ENCODE measurements at places on chromosomes 12 and 14. TPM values are rescaled to one million over a fixed set of nuclear protein-coding genes. Genes with fewer than 3 reads are reported as not detected.

IRF2BPL gene
- 46.8 TPM for total RNA-seq

GLT1D1 gene
- 24.9 TPM for total RNA-seq

RILPL2 gene
- total RNA-seq, result 1.8 TPM

GPR132 gene
- 0.46 TPM for total RNA-seq

ZNF268 gene
- total RNA-seq, result 27.0 TPM

LMNTD1 gene
- total RNA-seq, result 4.6 TPM

ORMDL2 gene
- total RNA-seq, result 8.5 TPM

UNC79 gene
- 41.3 TPM for total RNA-seq

HOXC10 gene
- not detected for total RNA-seq

BHLHE41 gene
- total RNA-seq, result 5.5 TPM

FSCB gene
- total RNA-seq, result not detected

SLC17A8 gene
- total RNA-seq, result 10.1 TPM

KRT86 gene
- 0.46 TPM for total RNA-seq

SERPINA3 gene
- total RNA-seq, result 2.5 TPM

MMP19 gene
- total RNA-seq, result not detected

PGF gene
- total RNA-seq, result 2.8 TPM

SLC8A3 gene
- total RNA-seq, result 70.4 TPM

FGF6 gene
- not detected for total RNA-seq

KRT6C gene
- total RNA-seq, result not detected

PPP1R1A gene
- total RNA-seq, result 31.8 TPM

EFS gene
- 9.7 TPM for total RNA-seq

TROAP gene
- 6.5 TPM for total RNA-seq

ABCD4 gene
- 31.8 TPM for total RNA-seq

GPR68 gene
- 8.1 TPM for total RNA-seq

AICDA gene
- total RNA-seq, result not detected

PROX2 gene
- not detected for total RNA-seq

PRH2 gene
- 0.92 TPM for total RNA-seq

GPR84 gene
- 0.23 TPM for total RNA-seq

ISM2 gene
- total RNA-seq, result 1.8 TPM

RACGAP1 gene
- total RNA-seq, result 37.8 TPM

TMEM179 gene
- total RNA-seq, result 56.7 TPM

CACNA1C gene
- 33.0 TPM for total RNA-seq

CIROP gene
- total RNA-seq, result not detected

VRTN gene
- not detected for total RNA-seq

GALNT16 gene
- total RNA-seq, result 16.1 TPM

MANSC4 gene
- not detected for total RNA-seq

TGM1 gene
- 3.0 TPM for total RNA-seq

LIMA1 gene
- total RNA-seq, result 22.8 TPM

AQP6 gene
- 0.46 TPM for total RNA-seq

TAS2R7 gene
- 0.69 TPM for total RNA-seq

FGF23 gene
- not detected for total RNA-seq

PRICKLE1 gene
- 27.0 TPM for total RNA-seq

TSHR gene
- total RNA-seq, result 0.92 TPM

CRIP2 gene
- total RNA-seq, result 106 TPM

AGAP2 gene
- total RNA-seq, result 55.6 TPM

CCND2 gene
- 191 TPM for total RNA-seq

MLEC gene
- total RNA-seq, result 66.0 TPM

CCDC38 gene
- not detected for total RNA-seq

PZP gene
- 0.23 TPM for total RNA-seq

MYBPC1 gene
- 27.7 TPM for total RNA-seq

LRFN5 gene
- 108 TPM for total RNA-seq

TAS2R19 gene
- total RNA-seq, result 7.6 TPM

HOTAIR gene
- not detected for total RNA-seq

P2RX2 gene
- not detected for total RNA-seq

TSPAN19 gene
- 0.92 TPM for total RNA-seq

CLEC1B gene
- not detected for total RNA-seq

SRRM4 gene
- total RNA-seq, result 11.5 TPM

Measured in diencephalon (tissue), 1 donor.